Cerebellar cortex (tissue), 1 donor: ENCODE measurements at places on chromosomes 6 and 20.

DNA sequence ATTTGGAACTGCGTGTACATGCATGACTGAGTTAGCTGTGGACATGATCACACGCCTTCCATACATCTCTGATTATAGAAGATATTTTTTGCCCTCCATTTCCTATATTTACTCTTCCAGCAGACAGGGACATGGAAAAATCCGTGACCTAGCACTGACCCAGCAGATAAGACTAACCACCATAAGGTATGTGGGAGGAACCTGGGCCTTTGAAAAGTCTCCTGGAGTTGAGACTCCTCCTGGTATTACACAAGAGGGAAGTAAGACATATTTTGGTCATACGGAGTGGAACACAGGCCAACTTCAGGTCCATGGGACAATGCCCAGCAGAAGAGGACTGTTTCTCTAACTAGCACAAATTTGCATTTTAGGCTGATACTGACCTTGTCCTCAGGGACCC lies 13.7 kb upstream of the SIRPB1 start:
- DNase-seq, result no peak

- DNase-seq, result no peak
Measured at GRCh38 chr6:66900133-66901083, 1193.4 kb upstream of the EYS start.

DNA sequence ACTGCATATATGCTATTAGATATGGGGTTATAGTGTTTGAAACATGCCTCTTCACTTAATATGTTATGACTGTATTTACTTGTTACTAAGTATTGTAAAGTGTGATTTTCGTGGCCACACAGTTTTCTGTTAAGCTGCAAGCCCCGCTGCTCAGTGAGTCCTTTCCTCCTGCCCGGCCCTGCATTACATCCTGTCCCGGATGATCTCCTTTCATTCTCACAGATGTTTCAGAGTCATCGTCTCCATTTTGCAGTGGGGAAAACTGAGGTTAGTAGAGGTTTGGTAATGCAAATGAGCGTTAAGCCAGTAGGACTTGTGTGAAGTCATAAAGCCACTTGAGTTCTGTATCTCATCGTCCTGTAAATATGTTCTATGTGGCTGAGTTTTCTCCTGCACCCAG lies 155.5 kb downstream of the CFAP61 start:
- no peak for DNase-seq

- no peak for DNase-seq
Measured at GRCh38 chr6:161422710-161423680, 149.1 kb upstream of the AGPAT4 start.

DNA sequence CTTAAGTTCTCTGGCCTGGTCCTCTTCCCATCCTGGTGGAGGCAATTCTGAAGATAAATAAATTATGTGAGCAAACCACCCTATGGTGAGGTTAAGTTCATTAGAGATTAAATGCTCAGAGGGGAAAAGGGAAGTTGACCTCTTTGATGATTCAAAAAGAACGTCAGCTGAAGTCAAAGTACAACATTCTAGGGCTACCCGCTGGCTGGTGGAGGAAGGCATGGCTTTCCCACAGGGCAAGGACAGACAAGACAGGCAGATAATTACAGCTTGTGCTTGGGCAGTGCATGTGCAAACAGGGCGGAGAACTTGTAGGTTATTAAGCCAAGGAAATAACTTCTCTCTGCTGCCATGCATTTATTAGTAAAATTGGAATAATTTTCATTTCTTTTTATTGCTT lies 91.0 kb upstream of the SLC24A3 start:
- no peak for DNase-seq

DNA sequence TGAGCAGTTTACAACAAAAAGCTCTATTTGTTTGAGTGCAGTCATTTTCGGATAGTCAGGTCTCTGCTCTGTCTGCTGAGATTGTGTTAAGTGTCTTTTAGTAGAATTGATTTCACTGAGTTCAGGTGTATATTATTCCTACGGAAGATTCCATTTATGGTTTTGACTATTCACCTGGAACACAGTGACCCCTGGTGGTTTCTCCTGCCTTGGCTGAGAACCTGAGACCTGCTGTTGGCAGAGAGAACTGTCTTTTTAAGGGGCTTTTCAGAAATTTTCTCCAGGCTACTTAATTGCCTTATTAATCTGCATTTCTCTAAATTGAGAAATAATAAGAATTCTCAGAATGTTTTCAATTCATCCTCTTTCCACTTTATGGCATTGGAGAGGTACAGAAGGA lies 508.0 kb downstream of the TBC1D32 start:
- DNase-seq, result peak; percentile 31

DNA sequence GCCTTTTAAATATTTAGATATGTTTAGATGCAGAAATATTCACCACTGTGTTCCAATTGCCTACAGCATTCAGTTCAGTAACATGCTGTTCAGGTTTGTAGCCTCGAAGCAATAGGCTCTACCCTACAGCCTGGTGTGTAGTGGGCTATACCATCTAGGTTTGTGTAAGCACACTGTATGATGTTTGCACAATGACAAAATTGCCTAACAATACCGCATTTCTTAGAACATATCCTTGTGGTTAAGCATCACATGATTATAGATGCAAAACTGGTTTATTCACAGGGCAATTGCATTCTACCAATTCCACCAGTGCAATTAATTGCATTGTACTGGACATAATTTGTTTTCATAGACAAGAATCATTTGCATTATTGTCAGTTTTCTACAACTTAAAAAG lies 7.9 kb upstream of the SLC22A16 start:
- DNase-seq, result no peak

DNA sequence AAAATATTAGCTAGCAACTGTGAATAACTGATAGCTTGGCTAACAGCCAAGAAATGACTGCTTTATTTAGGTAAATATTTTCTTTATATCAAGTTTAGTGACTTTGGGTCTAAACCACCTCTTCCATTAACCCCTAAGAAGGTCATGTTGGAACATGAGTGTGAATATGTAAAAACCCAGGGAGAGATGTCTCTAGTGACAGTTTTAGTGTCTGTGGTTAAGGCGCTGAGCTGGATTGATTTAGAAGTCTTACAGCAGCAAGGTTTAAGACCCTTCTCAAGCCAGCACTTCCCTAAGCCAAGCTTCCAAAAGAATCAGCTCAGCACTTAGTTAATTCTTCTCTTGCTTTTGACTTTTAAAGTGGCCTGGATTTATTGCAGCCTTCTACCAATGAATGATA lies 11.4 kb upstream of the SIRT5 start:
- no peak for DNase-seq

GRCh38 chr6:85726206-85726605 lies 83.5 kb upstream of the SYNCRIP start:
- peak; percentile 6 for DNase-seq

DNA sequence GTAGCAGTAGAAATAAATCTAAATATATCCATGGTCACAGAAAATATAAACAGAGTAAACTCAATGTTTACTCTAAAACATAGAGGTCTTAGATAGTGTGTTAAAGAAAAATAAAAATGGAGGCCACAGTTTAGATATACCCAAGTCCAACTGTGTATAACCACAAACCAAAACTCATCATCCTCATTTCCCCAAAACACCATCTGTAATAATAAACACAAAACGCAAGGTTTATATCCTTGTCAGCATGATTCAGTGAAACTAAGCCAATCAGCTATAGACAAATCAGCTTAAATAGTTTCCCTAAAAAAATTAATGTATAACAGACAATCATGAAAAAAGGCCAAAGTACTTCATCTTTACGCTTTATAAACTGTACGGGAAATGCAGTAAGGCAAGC lies 2.7 kb upstream of the HACE1 start:
- DNase-seq, result no peak

- no peak for DNase-seq
Measured at GRCh38 chr20:54134445-54135220, 39.2 kb downstream of the CYP24A1 start.

DNA sequence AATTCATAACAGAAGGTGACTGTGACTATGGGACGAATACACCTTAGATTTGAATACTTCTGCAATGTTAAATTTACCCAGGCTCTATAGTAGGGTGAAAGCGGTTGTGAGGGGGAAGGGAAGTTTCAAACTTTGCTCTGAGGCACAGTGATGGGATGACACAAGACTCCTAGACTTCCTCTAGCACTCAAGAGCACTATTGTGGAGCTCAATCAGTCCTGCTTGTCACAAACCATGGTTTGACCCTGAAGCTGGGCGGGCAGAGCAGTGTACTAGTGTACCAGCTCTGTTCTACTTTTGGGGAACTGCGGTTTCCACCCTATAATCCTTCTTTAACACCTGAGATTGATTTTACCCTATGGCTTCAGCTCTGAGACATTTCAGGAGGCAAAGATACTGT lies 17.1 kb downstream of the TRIM27 start:
- no peak for DNase-seq

DNA sequence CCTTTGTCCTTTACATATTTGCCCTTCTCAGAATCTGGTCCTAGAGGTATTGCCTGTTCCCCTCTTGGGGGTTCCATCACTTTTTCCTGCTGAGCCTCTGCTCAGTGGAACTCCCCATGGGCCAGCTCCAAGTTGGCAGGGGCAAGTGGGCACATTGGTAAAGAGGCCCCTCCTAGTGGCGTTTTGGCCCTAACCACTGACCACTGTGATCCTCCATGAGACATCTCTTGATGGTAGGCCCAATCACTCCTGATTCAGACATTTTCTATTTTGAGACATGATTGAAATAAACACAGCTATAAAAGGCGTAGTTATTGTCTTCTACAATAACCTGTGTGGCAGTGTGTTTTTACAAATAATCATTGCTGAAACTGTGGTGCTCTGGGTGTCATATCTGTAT lies 83.0 kb downstream of the RREB1 start:
- no peak for DNase-seq

DNA sequence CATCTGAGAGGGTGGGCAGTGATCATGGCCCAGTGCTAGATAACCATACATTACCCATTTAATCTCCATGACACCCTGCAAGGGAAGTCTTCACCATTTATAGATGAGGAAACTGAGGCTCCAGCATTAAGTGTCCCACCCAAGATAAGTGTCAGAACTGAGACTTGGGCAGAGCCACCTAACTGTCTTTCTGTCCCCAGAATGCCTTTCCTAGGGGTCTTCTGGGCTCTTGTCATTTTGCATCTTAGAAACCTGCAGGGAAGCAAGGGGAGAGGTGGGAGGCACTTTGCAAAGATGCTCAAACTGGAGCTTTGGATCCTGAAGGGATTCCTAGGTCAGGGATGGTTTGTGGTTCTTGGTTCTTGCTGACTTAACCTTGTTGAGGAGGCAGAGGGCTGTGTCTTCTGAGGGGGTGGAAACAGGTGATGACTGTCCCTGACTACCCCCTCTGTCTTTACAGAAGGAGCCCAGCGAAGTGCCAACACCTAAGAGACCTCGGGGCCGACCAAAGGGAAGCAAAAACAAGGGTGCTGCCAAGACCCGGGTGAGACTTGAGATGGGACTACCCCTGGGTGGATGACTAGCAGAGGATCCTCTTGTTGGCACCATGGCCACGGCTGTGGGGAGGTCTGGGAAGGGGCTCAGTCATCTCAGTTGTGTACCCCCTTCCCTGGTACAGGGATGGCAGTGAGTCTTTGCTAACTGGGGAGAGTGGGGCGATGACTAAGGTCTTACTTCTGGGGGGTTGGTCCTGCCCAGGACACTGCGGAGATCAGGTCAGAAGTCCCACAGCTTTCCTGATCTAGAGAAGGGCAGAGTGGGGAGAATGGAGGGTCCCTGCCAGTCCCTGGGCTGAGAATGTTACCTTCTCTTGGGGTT lies 5.8 kb downstream of the HMGA1 start:
- no peak for DNase-seq

DNA sequence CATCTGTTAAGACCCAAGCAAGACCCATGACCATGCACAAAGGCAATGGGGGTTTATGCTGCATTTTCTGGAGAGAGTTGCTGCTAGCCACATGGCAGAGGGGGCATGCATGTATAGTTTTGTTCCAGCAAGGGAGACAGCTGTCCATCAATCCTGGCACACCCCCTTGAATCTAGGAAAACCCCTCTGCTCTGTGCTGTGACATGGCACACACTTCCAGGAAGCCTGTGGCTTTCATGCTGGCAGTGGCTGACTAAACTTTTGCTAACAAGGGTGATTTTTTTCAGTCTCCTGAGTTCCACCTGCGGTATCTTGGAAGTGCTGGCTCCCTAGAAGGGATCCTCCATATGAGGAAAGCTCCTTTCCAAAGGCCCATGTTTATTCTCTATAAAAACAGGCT lies 9.1 kb upstream of the CST4 start:
- no peak for DNase-seq

DNA sequence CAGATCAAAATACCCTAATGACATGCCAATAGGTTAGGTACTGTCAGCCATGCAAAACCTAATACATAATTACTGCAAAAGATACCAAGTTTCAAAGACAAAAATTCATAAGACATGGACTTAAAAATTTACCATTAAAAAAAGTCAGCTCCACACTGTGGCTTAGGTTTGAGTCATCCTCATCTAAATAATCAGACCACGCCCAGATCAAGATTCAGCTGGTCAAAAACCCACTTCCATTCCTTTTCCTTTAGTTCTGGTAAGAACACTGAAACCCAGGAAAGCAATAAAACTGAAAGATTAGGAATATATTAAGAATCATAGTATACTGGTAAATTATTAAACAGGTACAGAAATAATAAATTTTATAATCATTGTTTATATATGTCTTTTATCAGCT lies 81.0 kb upstream of the ASF1A start:
- DNase-seq, result no peak

GRCh38 chr6:157980288-157981131 lies 1.2 kb upstream of the SYNJ2 start:
- no peak for DNase-seq

GRCh38 chr6:4381381-4381780 lies 246.0 kb upstream of the ECI2 start:
- no peak for DNase-seq

GRCh38 chr20:44394702-44395460 lies 39.4 kb downstream of the HNF4A start:
- DNase-seq, result no peak

DNA sequence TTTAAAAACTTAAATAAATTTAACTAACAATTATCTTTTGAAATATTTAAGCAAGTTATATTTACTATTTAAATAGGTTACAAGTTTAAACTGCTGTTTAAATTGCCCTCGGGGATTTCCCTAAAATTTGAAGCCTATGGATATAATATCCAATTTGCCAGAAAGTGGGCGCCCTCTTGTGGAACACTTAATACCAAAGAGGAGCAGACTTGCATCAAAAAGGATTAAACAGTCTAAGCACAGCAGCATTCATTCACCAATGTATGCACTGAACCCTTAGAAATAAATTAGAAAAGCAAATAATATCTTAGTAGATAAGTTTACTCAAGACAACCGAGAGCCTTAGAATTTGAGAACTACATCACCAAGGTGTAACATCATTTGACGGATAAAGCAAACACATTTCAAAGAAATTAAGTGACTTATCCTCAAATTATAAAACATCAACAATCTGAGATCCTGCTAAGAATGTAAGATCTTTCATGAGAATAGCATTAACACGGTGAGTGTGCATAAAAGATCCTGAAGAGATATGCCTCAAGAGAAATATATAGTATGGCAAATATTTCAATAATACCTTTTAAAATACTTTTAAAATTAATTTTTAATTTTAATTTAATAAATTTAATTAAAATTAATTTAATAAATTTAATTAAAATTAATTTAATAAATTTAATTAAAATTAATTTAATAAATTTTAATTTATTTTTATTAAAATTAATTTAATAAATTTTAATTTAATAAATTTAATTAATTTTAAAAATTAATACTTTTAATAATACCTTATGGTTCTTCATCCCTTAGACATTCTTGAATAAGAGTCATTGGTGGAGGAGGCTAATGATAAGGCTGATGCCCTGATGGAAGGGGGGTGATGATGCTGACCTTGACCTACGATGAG lies 11.5 kb upstream of the MEP1A start:
- peak; percentile 82 for DNase-seq
